ENCODE measurements at places on chromosomes 5 and 9.

GRCh38 chr9:93121316-93122241 is 12.5 kb downstream of the NINJ1 start:
- no peak for DNase-seq

- DNase-seq, result no peak
These were observed 93.6 kb downstream of the CAMSAP1 start for GRCh38 chr9:135813671-135814290.

- no peak for DNase-seq
These were observed 167.0 kb upstream of the PIK3R1 start for GRCh38 chr5:68048516-68048915.

DNA sequence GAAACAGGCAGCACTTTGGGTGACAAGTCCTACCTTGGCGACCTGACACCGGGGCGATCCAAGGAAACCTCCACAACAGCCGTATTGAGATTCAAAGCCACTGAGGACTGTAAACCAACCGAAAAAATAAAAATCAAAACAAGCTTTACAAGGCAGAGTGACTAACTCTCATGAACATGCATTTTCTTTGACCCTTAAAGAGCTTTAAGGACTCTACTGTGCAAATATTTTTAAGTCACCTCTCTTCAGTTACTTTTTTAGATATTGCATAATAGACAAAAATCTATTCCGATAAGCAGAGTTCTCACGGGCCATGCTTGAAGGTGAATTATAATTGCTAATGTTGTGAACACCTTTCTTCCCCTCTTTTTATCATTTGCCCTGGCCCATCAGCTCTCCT is 38.3 kb downstream of the EQTN start:
- DNase-seq, result no peak

DNA sequence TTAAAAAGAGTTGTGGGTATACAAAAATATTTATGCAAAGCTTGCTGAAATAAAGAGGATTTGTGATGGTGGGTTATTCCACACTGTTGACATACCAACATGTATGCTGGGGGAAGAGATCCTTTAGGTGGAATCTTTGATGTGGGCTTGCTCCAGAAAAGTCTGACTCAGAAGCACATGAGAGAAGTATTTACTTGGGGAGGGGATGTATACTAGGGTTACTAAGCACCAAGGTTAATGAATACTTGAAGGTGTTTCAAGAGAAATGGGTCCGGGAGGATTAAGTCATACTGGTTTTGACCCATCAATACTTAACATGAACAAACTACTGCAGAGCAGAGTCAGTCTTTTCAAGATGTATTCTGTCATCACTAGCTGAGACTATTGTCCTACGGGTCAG is 316.4 kb upstream of the GRIN3A start:
- no peak for DNase-seq

- DNase-seq, result peak; percentile 2
These were observed 572.5 kb upstream of the ARRDC3 start for GRCh38 chr5:91955610-91956009.

DNA sequence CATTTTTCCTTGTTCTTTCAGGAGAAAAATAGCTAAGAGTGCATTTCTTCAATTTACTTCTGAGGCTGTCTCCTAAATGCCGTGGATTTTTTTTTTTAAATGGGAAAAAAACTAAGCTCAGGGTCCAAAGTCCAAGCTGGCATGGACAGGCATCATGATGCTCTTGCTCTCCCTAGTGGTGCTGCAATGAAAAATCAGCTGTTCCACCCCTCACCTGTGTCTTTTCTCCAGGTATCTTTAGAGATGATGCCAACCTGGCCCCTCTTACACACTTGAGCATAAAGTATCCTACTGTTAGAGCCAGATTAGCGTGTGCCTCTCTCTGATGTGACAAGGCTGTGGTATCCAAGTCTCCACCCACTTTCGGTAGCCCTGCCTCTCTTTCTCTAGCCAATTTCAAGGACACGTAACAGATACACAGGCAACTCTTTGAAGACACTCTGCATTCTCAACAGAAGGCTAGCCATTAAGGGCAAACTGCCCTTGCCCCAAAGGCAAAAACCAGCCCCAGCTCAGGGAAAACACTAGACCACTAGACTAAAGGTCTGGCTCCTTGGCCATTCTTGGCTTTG is 208.8 kb downstream of the SAXO1 start:
- DNase-seq, result peak; percentile 16

GRCh38 chr5:178323541-178323865 is 90.9 kb upstream of the PHYKPL start:
- no peak for DNase-seq

- DNase-seq, result no peak
These were observed 133.7 kb upstream of the MAP1B start for GRCh38 chr5:71973563-71973962.
